Cerebellar cortex (tissue), 1 donor: ENCODE measurements at places on chromosomes 5 and 9.

- peak; percentile 46 for DNase-seq
Observed at GRCh38 chr5:4862500-4862899, 277.6 kb upstream of the ADAMTS16 start.

GRCh38 chr5:115028557-115028956, 141.2 kb downstream of the TRIM36 start:
- DNase-seq, result no peak

DNA sequence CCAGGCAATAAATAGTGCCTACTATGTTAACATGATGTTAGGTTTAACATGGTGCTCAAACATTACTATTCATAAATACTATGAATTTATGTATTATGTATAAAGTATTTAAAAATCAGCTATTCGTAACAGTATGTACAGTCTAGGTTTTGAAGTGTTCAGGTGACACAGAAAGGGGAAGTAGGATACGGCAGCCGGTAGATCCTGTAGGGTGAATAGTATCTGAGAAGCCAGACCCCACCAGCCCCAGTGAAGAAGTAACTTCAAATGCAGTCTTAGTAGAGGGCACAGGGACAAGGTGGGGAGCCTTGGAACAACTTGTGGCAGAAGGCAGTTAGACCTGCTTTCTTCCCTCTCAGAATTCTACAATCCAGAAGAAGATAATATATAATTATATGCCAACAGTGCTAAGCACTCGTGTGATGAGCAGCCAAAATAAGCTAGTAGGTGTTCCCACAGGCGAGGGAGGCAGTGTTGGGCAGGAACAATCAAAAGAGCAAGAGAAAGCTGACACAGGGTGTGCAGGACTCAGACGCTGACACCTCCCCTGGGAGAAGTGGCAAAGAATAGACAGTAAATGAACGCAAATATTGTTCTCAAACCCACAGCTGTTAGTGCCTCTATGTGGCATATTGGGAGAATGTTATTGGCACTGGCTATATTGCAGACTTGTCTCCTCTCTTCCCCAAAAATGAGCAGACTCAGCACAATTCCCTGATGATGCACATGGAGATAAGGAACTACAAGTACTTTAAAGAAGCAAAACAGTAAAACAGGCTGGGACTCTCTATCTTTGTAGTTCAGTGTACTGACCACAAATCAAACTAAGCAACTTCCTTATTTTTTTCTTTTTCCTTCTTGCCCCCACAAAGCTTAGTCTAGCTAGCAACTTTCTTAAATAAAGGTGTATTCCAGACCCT, 4.6 kb downstream of the ZNF367 start:
- DNase-seq, result no peak

DNA sequence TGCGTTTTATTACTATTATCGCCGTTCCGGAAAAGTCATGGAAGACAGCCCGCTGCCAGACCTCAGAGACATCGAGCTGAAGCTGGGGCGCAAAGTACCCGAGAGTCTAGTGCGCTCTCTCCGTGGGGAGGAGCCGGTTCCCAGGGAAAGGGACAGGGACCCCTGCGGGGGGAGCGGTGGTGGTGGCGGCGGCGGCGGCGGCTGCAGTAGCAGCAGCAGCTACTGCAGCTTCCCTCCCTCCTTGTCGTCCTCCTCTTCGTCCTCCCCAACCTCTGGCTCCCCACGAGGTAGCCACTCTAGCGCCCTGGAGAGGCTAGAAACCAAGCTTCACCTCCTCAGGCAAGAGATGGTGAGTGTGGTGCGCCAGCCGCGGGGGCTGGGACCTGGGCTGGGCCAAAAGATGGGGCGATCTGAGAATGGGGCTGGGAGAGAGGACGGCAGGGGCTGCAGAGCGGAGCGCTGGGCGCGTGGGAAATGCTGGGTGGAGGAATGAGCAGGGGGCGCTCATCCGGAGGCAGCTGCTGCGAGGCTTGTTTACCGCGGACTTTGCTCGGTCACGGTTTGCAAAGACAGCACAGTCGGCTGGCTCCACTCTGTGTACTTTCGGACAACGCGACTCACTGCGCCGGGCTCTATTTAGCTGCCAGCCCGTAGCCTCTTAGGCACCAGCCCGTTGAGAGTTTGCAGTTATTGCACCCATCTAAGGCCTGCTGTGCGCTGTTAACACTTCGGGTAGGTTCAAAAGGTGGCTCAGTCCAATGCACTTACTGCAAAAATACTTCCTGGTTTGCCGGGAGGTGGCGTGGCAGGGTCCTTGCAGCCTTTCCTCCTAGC, 1.1 kb downstream of the LURAP1L start:
- peak; percentile 91 for DNase-seq

DNA sequence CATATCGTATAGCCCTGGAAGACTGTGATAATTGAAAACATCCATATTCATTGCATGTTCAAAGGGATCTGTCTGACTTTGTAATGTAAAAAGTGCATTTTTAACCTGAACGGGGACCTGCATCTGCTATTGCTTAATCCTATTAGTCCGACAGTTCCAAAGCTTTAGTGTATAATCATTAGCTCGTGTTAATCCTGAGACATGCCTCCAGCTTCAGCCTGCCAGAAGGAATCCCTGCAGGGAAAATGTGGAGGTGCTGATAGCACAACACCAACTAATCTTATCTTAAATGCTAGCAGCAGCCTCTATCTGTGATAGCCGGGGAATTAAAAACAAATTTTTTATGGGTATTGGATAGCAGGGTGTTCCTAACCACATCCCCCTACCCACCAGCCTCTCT, 495.2 kb downstream of the TLE4 start:
- peak; percentile 43 for DNase-seq

DNA sequence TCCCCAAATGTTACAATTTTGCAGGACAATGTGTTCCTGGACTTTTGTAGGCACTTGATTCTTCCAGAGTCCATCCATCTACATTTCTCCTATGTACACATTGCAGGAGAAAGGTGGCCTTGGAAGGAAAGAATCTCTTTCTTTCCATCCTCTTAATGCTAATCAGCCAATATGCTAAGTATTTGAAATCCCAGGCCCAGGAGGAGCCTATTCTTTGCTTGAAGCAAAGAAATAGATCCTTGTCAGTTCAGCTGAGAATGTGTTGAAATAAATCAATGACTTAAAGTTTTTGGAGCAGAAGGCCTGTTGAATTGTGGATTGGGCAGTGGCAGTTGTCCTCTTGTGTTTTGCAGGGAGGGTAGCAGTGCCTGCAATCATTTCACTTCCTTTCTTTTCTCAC, 113.3 kb downstream of the PTTG1 start:
- DNase-seq, result no peak
